ENCODE measurements at places on chromosomes 11 and 22.

GRCh38 chr11:75011872-75012271 is 23.1 kb downstream of the NEU3 start:
- no peak for DNase-seq

GRCh38 chr22:49601614-49602321 is 225.9 kb downstream of the BRD1 start:
- no peak for DNase-seq

- no peak for DNase-seq
Measured at GRCh38 chr11:130872513-130872912, 43.8 kb downstream of the SNX19 start.

- DNase-seq = peak; percentile 49
Measured at GRCh38 chr22:38353142-38353629, 36.0 kb upstream of the CSNK1E start.

GRCh38 chr11:64544616-64545296 is 46.3 kb upstream of the SLC22A12 start:
- no peak for DNase-seq

- no peak for DNase-seq
Measured at GRCh38 chr22:30392661-30393321, 4.0 kb upstream of the SEC14L2 start.

- DNase-seq = no peak
Measured at GRCh38 chr11:131662317-131662972, 292.0 kb downstream of the NTM start.

DNA sequence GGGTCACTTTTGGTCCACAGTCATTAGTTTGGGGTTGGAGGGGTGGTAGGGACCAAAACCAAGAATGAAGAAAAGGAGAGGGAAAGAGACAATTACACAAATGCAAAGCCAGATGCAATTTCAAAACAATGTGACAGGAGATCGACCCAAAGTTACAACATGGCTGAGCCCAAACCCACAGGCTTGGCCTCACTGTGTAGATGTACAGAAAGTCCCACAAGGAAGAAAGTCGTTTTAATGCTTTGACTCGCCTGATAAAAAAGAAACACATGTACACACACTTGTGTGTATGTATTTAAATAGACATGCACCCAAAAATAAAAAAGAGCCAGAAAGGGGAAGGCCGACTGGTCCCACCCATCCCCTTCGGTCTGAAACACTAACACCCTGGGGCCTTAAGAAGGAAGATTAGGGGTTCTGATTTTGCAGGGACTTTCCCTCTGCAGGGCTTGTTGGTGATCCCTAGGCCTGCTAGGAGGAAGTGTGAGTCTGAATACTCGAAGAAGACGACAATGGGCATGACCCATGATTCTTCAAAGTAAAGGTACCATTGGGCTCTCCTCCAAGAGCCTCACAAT is 104.1 kb downstream of the ETS1 start:
- no peak for DNase-seq

GRCh38 chr22:45353786-45354185 is 44.1 kb downstream of the FAM118A start:
- DNase-seq = no peak

DNA sequence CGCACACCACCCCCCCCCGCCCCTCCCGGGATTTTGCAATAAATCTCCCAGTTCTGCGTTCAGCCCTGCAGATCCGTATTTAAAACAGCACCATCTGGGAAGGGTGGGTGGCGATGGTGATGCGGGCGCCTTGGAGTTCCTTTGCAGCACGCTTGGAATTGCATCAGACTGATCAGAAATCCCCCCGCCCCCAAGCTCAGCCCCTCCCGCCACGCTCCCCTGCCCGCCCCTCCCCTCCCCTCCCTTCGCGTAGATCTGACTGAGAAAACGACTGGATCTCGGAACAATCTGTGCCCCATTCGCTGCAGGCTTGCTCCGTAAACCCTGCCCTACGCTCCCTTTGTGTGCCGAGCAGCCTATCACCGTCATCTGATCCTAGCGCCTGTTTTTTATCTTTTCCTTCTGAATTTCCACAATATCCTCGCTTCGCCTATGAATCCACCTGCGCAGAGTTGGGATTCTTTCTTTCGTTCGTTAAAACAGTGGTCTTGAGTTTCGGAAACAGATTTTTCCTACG is 18.1 kb upstream of the BDNF start:
- DNase-seq = no peak

DNA sequence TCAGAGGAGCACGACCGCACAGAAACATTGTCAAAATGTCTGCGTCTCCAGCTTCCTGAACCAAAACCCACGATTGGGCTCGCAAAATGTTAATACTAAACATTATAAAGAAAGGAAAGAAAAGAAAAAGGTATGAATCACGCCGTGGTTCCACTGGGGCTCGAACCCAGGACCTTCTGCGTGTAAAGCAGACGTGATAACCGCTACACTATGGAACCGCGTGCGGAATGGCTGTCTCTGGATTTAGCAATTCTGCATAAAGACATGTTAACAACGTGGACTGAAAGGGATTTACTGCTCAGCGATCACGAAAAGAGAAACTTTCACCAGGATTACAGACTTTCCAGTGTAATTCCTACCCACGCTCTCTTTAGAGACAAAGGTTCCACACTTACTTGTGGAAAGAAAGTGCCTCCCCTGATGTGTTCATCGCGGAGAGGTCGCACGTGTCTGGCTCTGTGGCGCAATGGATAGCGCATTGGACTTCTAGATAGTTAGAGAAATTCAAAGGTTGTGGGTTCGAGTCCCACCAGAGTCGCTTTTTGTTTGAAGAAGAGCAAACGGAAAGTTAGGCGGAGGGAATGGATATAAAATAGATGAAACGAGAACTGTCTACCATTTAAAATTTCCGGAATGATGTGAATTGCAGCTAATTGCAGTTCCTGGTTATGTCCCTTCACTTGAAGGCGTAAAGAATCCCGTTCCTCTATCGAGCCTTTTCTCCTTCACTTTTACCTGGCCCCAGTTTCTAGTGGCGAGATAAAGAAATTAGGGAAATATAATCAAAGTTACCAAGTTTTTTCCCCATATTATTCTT is 39.7 kb downstream of the OR4D9 start:
- peak; percentile 79 for DNase-seq

GRCh38 chr11:34168642-34169420 is 63.4 kb downstream of the NAT10 start:
- no peak for DNase-seq

- DNase-seq = no peak
Measured at GRCh38 chr22:47872761-47873535, 1110.5 kb downstream of the TBC1D22A start.

DNA sequence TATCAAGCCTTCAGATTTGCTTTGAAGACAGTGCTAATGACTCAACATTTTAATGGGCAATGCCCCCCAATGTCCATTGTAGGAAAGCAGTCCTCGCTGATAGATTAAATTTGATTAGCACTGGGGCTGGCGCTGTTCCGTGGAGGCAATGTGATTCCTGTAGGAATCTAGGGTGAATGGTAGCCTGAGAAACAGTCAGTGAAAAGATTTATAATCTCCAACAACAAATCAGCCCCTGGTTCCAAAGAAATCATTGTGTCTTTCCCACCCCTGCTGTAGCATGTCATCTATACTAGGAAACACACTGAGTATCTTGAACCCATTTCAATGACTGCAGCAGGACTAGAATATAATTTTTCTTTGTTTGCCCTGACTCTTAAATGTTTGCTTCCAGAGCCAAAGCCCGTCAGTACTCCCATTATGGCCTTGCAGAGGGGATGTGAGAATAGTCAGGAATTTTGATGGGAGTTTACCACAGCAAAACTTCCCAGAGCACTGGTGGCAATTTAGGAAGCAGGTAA is 36.1 kb downstream of the MPPED2 start:
- no peak for DNase-seq

DNA sequence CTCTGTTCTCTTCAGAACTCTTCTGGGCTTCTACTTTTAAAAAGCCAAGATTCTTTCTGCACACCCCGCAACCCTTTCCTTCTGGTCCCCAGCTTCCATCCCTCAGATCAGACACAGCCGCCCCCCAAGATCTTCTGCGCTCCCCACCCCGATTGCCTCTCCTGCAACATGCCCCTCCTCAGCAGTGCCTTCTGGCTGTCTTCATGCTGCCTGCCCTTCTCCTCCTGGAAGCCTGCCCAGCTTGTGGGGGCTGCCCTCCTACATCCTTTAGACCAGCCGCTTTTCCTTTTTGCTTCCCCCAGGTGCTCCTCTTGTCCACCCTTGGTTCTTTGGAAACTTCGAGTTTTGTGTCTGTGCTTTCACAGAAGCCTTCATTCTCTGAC is 144.2 kb downstream of the FEZ1 start:
- DNase-seq = no peak

DNA sequence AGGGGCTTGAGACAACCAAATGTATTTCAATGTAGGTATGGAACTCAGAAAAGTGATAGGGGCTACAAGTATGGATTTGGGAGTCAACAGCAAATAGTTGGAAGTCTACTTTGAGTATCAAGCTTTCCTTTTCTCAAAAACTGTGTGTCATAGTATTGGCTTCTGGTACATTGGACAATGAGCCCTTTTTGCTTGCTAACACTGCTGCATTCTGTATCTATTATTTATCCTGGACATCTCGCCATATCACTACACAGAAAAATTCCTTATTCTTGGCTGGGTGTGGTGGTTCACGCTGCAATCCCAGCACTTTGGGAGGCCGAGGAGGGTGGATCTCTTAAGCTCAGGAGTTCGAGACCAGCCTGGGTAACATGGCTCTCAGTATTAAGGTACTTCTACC is 18.4 kb downstream of the CYP2R1 start:
- DNase-seq = no peak

DNA sequence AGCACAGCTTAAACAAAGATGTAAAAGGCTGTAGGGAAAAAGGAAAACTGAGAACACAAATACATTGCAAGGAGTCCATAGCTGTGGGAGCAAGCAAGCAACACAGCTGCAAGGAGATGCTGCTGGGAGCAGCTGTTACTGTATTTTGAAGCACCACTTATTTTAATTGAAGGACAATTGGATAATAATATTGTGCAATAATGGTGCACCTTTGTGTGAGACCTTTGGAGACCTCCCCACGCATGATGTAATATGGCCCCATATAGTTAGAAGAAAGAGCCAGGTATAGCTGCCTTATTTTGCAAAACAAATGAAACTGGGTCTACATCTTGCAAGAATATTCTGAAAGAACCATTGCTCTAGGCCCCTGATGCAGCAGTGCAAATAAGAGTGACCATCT is 191.1 kb upstream of the KIRREL3 start:
- DNase-seq = no peak

DNA sequence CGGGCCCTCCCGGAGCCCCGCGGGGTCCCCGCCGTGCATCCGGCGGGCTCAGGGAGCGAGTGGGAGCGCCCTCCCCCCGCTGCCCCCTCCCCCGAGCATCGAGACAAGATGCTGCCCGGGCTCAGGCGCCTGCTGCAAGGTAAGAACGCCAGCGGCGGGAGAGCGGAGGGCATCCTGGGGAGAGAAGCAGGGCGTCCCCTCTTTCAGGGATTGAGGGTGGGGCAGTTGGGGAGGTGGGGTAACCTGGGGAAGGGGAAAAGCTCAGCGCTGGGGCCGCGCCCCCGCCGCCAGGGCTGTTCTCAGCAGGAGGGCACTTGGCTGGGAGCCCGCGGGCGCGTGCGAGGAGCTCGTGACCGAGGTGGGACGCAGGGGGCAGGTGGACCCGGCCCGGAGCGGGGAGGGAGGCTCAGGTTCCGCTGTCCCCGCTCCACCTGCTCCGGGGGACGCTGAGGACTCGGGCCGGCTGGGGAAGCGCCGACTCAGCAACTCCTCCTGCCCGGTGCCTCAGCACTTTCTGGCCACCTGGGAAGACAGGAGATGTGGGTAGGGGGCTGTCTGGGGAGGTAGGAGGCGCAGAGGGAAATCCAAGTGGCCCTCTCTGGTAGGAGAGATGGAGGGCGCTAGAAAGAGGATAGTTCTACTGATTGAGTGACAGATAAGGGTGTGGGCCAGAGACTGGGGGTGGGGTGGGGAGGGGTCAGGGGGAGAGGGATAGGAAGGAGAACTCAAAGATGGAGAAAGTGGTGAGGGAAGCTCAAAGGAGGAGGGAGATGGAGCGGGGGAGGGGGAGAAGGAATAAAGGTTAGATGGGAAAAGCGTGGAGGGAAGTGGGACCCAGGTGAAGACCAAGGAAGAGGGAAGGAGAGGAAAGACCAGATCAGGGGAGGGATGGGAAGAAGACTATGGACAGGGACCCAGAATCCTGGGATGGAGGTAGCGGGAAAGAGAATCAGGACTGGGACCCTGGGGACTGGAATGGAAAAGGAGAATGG is 726 bp downstream of the RTN4RL2 start:
- DNase-seq = no peak

DNA sequence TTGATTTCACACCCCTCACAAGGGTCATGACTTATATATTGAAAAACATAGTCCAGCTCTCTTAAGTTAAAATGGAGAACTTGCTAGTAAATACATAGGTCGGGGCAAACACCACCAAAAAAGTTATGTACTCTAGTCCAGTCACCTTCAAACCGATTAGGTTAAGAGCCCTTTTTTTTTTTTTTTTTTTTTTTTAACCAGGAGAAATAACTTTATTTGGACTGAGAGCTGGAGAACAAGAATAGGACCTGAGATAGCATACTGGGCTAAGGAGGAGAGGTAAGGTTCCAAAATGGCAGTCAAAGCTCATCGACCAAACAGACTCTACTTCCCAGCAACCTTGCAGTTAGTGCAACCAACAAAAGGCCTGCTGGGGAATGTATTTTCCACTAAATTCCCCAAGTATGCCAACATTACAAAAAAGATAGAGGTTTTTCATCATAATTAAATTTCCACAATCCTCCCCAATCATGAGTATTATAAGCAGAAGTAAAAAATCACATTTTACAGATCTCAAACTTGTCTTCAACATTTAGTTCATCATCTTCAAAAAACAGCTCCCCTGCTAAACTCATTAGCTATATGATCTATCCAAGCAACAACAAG is 3.8 kb downstream of the TMEM41B start:
- DNase-seq = no peak

DNA sequence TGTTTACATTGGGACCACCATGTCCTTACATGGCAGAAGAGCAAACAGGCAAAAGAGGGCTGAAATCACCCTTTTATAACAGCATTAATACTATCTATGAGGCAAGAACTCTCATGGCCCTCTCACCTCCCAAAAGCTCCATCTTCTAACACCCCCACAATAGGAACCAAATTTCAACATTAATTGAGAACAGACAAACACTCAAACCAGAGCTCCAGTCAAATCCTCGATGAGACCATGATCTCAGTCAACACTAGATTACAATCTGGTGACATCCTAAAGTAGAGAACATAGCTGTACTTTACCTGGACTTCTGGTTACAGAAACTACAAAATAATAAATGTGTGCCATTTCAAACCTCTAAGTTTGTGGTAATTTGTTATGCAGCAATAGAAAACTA is 25.1 kb downstream of the OR2AG2 start:
- DNase-seq = no peak

GRCh38 chr11:123173040-123173855 is 21.8 kb downstream of the CLMP start:
- no peak for DNase-seq

- DNase-seq = peak; percentile 59
Measured at GRCh38 chr22:23182309-23183060, 2.2 kb downstream of the BCR start.
